ENCODE measurements at places on chromosomes 11 and 22.
A peak's percentile ranks its signal among the peaks of the same experiment; 100 is the strongest.

GRCh38 chr11:11568651-11569229, 53.1 kb downstream of the GALNT18 start:
- DNase-seq = no peak
- no peak overlapping the region for H3K27ac ChIP-seq
- H3K36me3 ChIP-seq = no peaks in the 10 kb centered on the region

- H3K4me3 ChIP-seq = no peak overlapping the region
- no peaks in the 10 kb centered on the region for H3K36me3 ChIP-seq
- H3K27ac ChIP-seq = no peak overlapping the region
- no peaks in the 10 kb centered on the region for H3K4me1 ChIP-seq
- DNase-seq = no peak
Measured at GRCh38 chr22:21082248-21082647, 36.5 kb downstream of the LRRC74B start.

GRCh38 chr11:27861706-27862430, 161.6 kb upstream of the BDNF start:
- H3K4me3 ChIP-seq = no peak overlapping the region
- H3K4me1 ChIP-seq = no peaks in the 10 kb centered on the region
- no peaks in the 10 kb centered on the region for H3K27me3 ChIP-seq
- no peak for DNase-seq

DNA sequence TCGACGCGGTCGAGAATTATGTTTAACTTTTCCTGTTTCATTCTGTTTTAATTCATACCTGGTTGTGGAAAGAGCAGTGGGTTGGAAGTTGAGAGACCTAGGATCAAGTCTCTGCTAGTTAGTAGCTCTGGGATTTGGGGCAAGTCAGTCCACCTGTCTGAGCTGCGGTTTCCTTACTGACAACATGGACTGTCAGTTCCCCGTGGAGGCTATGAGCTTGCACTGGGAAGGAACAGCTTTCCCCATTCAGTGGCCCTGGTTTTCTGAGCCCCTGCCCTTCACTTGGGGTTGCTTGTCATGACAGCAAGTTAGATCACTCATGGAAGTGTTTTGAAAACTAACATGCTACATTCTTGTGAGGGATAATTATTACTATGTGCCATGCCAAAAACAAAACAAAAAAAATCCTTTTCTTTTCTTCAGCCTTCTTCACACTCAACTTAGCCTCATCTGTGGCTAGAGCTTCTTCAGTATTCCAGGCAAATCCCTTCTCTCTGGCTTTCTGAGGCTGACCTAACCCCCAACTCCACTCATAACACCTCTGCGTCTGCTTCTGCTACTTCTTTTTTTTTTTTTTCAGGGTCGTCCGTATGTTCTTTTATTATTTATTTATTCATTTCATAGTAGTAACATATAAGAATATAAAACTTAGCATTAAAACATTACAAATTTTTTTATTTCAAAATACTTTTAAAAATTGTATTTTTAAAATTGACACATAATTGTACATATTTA, 43.0 kb upstream of the ZBED5 start:
- no peak overlapping the region for H3K4me3 ChIP-seq
- H3K36me3 ChIP-seq = no peaks in the 10 kb centered on the region
- H3K4me1 ChIP-seq = no peaks in the 10 kb centered on the region
- no peak for DNase-seq
- no peaks in the 10 kb centered on the region for H3K27me3 ChIP-seq

GRCh38 chr11:69059985-69060384, 11.3 kb downstream of the TPCN2 start:
- H3K27ac ChIP-seq = no peak overlapping the region
- H3K27me3 ChIP-seq = no peaks in the 10 kb centered on the region
- no peak overlapping the region for H3K4me3 ChIP-seq

- no peak for DNase-seq
- H3K4me1 ChIP-seq = peaks cover 8% of the 10 kb centered on the region
- H3K36me3 ChIP-seq = no peaks in the 10 kb centered on the region
- H3K27me3 ChIP-seq = no peaks in the 10 kb centered on the region
- H3K27ac ChIP-seq = no peak overlapping the region
Measured at GRCh38 chr22:25409240-25409639, 155.2 kb upstream of the GRK3 start.

DNA sequence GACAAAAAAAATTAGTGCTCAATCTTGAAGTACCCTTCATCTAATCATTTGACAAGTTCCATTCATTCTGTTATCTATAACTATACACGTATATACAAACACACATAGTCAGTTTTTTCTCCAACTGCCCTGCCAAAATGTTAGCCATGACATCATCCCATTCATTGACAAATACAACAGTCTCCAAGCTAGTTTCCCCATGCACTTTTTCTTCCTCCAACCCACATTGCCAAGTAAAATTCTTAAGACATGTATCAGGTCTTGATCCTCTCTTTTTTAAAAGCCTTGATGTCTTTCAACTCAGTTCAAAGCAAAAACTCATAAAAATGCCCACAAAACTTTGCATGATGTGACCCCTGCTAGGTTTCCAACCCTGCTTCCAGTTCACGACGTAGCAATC, 58.1 kb downstream of the DDI1 start:
- no peak for DNase-seq
- no peaks in the 10 kb centered on the region for H3K4me1 ChIP-seq
- no peaks in the 10 kb centered on the region for H3K36me3 ChIP-seq
- no peak overlapping the region for H3K4me3 ChIP-seq

- peak; percentile 16 for DNase-seq
- H3K36me3 ChIP-seq = peaks cover 6% of the 10 kb centered on the region
- H3K4me3 ChIP-seq = peak overlapping the region; percentile 85
- peak overlapping the region; percentile 96 for H3K27ac ChIP-seq
- no peaks in the 10 kb centered on the region for H3K4me1 ChIP-seq
- no peaks in the 10 kb centered on the region for H3K27me3 ChIP-seq
Measured at GRCh38 chr11:33774736-33775466, 581 bp upstream of the FBXO3 start.

DNA sequence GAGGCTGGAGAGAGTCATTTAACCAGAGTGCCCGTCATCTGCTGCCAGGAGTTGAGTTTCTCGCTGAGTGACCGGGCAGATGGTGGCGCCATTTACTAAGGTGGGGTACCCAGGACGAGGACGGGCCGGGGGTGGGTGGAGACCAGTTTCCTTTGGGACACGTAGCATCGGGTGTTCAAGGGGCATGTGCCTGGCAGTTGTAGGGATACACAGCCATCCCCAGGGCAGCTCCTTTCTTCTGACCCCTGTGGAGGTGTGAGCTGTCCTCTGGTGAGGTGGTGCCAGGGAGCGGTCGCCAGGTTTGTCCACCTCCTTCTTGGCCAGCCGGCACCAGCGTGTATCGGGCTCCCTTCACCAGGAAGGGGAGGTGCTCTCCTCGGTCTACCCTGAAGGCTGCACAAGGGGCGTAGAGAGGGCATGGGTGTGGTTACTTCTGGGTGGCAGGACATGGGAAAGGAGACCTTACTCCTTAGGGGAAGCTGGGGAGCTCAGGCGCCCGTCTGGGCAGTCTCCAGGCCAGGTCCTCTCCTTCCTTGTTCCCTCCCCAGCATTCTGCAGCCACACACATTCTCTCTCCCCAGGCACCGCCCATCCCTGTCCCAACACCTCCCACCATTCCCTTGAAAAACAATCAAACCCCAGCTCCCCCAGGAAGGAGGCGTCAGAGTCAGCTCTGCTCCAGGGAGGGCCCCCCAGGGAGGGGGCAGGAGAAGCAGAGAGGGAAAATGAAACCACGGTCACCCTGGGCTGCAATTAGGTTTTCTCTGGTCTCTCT, 10.3 kb upstream of the MB start:
- peak overlapping the region; percentile 50 for H3K4me3 ChIP-seq
- peak; percentile 84 for DNase-seq
- H3K27me3 ChIP-seq = no peaks in the 10 kb centered on the region
- peaks cover 34% of the 10 kb centered on the region for H3K4me1 ChIP-seq
- peak overlapping the region; percentile 81 for H3K27ac ChIP-seq

DNA sequence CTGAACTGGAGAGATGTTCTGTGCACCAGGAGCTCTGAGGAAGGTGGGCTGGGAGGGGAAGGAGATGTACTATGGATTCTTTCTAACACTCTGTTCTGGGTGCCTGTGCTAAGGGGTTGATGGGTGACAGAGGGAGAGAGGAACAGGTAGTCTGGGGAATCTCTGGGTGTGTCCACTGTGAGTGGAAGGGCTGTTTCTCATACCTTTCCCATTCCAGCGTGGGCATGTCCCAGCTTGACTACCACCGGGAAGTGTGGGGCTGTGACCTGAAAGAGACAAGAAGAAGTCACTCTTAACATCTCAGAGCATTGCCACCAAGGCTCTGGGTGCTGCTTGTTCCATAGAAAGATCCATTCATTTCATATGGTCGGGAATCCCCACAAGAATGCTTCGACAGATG, 121.9 kb downstream of the FBXO7 start:
- H3K36me3 ChIP-seq = no peaks in the 10 kb centered on the region
- no peak overlapping the region for H3K4me3 ChIP-seq
- no peak for DNase-seq

- no peak for DNase-seq
- no peaks in the 10 kb centered on the region for H3K27me3 ChIP-seq
- no peak overlapping the region for H3K4me3 ChIP-seq
- no peaks in the 10 kb centered on the region for H3K36me3 ChIP-seq
- peak overlapping the region; percentile 88 for H3K27ac ChIP-seq
- H3K4me1 ChIP-seq = peaks cover 19% of the 10 kb centered on the region
Measured at GRCh38 chr11:12397931-12398334, 20.6 kb downstream of the PARVA start.

GRCh38 chr11:75400146-75400865, 988 bp downstream of the RPS3 start:
- peak overlapping the region; percentile 93 for H3K4me3 ChIP-seq
- no peak for DNase-seq
- peaks cover 42% of the 10 kb centered on the region for H3K4me1 ChIP-seq
- H3K36me3 ChIP-seq = no peaks in the 10 kb centered on the region
- no peaks in the 10 kb centered on the region for H3K27me3 ChIP-seq

DNA sequence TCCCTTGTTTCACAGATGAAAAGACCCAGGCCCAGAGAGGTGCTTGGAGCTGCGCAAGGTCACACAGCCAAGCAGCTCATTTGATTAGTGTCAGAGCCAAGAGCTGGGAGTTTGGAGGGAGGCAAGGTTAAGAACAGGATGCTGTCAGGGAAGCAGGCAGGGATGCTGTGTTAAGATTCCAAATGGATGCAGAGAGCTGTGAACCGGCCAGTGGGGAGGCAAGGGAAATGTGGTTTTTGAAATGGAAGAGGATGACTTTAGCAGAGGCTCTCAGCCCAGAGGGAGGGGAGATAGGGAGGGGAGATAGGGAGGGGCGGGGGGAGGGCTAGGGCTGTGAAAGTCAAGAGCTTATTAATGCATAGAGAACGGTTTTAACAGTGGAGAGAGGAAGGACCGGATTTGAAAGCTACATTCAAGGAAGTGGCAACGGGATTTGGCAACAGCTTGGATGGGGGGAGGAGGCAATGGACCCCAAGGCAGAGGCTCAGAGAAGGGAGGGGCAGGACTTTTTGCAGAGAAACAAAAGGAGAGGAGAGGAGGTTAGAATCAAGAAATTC, 13.0 kb downstream of the RTN4RL2 start:
- H3K27ac ChIP-seq = no peak overlapping the region
- peaks cover 15% of the 10 kb centered on the region for H3K4me1 ChIP-seq
- DNase-seq = no peak
- no peak overlapping the region for H3K4me3 ChIP-seq
- H3K36me3 ChIP-seq = no peaks in the 10 kb centered on the region

GRCh38 chr11:28956446-28956845, 848.3 kb downstream of the METTL15 start:
- H3K4me1 ChIP-seq = no peaks in the 10 kb centered on the region
- no peak overlapping the region for H3K27ac ChIP-seq
- no peak overlapping the region for H3K4me3 ChIP-seq
- DNase-seq = no peak

DNA sequence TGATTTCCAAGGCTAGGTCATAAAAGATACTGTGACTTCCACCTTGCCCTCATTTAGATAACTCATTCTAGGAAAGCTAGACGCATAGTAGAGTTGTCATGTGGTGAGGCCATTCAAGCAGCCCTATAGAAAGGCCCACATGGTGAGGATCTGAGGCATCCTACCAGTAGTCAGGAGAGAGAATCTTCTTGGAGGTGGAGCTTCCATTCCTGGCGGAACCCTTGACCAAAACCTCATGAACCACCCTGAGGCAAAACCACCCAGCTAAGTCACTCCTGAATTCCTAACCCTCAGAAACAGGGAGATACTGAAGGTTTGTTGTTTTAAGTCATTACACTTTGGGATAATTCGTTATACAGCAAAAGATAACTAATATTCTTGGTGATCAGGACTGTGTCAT, 2.9 kb upstream of the HDHD5 start:
- H3K4me3 ChIP-seq = no peak overlapping the region
- no peaks in the 10 kb centered on the region for H3K27me3 ChIP-seq
- H3K4me1 ChIP-seq = peaks cover 10% of the 10 kb centered on the region
- H3K36me3 ChIP-seq = no peaks in the 10 kb centered on the region
- DNase-seq = no peak

All from tibial nerve (tissue), 4 donors.